AG09309 (cell line): ENCODE measurements at places on chromosomes 12 and 14.

DNA sequence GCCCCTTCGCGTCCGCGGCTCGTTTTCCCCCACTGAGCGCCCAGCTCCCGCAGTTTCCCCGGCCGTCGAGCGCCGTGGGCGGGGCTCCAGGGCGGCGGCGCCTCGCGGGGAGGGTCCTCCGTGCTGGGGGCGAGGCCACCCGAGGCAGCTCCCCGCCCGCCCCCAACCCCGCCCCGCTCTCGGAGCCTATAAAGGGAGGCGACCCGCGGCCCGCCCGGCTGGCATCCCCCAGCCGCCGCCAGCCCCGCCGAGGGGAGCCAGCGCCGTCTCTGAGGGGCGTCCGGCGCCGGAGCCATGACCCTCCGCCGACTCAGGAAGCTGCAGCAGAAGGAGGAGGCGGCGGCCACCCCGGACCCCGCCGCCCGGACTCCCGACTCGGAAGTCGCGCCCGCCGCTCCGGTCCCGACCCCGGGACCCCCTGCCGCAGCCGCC, at the start of gene TAMALIN:
TSS of gene TAMALIN (plus strand) at position 221 of the 432 bp plus-strand sequence. CDS start at position 295, 74 bp downstream.
- DNase-seq = no peak

- DNase-seq = no peak
Measured at GRCh38 chr12:6118891-6119568, 5.4 kb downstream of the VWF start.

GRCh38 chr14:67416085-67416484, 4.1 kb upstream of the PLEK2 start:
- DNase-seq = no peak

GRCh38 chr12:93702707-93703315, 25.6 kb downstream of the CRADD start:
- no peak for DNase-seq

DNA sequence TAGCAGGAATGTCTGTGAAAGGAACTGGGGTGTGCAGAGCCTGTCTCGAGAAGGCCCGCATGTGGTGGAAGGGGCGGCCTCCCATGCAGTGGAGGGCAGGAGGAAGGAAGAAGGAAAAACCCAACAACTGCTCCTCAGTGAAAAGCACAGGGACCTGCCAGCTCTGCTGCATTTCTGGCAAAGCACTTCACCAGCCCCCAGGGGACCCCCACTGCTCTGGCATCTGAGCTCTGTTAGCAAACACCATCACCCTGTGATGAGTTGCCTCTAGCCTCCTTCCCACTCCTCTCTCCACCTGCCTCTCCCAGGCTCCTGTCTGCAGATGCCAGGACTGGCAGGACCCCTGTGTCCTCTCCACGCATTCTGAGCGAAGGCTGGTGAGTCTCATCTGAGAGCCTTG, 69.0 kb upstream of the DDX11 start:
- no peak for DNase-seq

- DNase-seq = no peak
Measured at GRCh38 chr14:79861111-79861510, 350.2 kb downstream of the DIO2 start.

- DNase-seq = no peak
Measured at GRCh38 chr12:105279460-105280056, 43.6 kb upstream of the APPL2 start.

DNA sequence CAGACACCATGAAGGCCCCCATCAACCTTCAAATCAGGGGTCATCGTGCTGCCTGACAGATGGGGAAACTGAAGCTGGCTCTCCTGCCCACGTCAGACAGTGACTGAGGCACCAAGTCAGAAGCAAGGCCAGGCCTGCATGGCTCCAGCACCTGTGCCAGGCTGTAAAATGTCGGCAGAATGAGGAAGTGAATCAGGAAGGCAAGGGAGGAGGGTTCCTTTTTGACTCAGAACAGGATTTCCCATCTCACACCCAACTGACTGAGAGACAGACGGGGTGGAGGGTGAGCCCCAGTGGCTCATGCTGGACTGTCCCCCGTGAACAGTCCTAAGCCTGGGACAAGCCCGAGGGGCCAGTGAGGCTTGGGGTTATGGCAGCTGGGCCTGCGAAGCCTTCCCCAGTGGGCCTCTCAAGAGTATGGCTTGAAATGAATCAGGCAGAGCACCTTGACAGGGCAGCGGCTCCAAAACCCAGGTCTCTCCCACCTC, 20.9 kb downstream of the SYNE3 start:
- no peak for DNase-seq

DNA sequence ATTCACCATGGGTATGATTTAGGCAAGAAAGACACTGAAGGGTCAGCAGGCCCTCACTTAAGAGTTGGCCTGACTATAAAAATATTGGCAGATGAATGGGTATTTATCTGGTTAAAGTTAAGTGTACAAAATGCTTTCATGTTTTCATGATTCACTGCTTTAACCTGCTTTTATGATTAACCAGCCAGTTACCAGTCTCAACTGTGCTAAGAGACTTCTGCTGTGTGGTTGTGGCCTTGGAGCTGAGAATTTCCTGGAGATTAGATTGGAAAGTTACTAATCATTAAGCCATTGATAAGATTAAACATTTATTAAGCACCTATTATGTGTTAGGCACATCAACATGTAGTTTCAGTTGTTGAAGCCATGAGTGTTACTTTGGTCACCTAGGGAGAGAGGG, 68.9 kb downstream of the RASSF8 start:
- no peak for DNase-seq

GRCh38 chr14:68554231-68554630, 238.6 kb downstream of the ZFP36L1 start:
- no peak for DNase-seq

GRCh38 chr14:105143451-105144025, 25.0 kb downstream of the JAG2 start:
- DNase-seq = no peak

- no peak for DNase-seq
Measured at GRCh38 chr14:23242076-23242475, 4.3 kb downstream of the RNF212B start.

DNA sequence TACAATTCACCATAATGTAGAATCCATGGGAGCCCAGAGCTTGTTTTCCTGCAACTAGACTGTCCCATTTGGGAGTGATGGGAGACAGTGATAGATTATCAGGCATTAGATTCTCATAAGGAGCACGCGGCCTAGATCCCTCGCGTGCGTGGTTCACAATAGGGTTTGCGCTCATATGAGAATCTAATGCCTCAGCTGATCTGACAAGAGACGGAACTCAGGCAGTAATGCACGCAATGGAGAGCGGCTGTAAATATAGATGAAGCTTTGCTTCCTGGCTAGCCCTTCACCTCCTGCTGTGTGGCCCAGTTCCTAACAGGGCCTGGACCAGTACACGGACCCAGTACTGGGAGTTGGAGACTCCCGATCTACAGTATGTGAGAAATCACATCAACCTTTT, 126.7 kb downstream of the FBXL14 start:
- no peak for DNase-seq

- DNase-seq = no peak
Measured at GRCh38 chr14:84112589-84112988, 1417.4 kb upstream of the FLRT2 start.

GRCh38 chr12:130339951-130340350, 2.3 kb downstream of the PIWIL1 start:
- no peak for DNase-seq

DNA sequence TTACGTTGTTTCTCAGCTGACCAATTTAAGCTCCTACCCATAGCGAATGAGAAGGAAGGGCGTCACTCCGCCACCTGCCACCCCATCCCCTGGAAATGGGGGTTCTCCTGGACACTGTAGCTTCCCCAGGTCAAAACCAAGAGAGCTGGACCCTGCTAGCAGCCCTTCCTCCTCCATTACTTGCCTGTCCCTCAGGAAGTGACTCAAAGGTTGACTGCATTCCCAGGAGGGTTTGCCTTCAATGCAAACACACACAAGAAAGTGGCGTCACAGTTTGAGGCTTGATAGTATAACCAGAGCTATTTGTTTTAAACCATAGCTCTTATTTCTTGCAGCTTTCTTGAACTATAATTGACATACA, 79.1 kb downstream of the KCNK13 start:
- DNase-seq = no peak
